MG63 (cell line): ENCODE measurements at places on chromosomes 2 and 18.

- DNase-seq: no peak
Measured at GRCh38 chr2:179532863-179533278, 268.2 kb upstream of the SESTD1 start.

- DNase-seq: no peak
Measured at GRCh38 chr2:30436859-30437435, 10.1 kb upstream of the LCLAT1 start.

GRCh38 chr2:37394263-37394662 is 49.8 kb downstream of the QPCT start:
- DNase-seq: no peak

- DNase-seq: no peak
Measured at GRCh38 chr2:40556739-40557138, 104.8 kb upstream of the SLC8A1 start.

- no peak for DNase-seq
Measured at GRCh38 chr2:68134554-68134953, 23.1 kb upstream of the PNO1 start.

- DNase-seq: no peak
Measured at GRCh38 chr2:238582159-238582558, 155.4 kb downstream of the ASB1 start.

- no peak for DNase-seq
Measured at GRCh38 chr18:63267975-63268721, 51.4 kb downstream of the BCL2 start.

DNA sequence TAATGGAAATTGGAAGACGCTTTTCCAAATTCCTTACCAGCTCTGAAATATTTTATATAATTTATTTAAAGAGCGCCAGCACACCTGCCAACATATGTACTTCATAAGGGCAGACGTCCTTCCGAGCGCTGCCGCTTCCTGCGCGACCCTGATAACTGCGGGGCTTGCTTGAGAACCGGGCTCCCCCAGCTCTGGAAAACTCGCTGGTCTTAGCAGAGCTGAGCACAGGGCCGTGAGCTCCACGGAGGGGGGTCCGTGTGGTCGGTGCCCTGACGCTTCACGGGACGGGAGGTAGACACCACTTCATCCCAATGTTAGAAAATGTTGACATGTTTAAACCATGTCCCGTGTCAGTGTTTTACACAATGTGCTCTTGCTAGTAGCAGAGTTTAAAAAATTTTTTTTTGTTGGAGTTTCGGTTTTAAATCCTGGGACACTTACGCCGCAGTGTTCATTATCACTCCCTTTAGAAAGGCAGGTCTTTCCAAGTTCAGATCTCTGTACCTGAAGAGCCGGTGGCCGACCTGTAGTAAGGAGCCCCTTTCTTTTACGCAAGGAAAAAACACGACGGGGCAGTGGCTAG is 1.6 kb downstream of the NFATC1 start:
- no peak for DNase-seq

DNA sequence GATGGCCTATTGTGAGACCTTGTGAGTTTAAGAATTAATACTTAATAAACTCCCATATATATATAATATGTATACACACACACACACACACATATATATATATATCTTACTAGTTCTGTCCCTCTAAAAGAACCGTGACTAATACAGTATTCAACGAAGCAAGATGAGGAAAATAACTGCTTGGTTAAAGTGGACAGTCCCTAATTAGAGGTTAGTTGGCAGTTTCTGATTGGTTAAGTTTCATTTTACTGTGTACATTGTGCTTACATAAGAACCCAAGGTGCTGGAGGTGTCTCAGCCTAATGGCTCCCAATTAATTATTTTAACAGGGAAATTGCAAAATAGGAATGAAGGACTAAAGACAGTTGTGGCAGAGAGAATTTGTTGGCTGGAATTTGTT is 132.1 kb downstream of the STRN start:
- DNase-seq: no peak

DNA sequence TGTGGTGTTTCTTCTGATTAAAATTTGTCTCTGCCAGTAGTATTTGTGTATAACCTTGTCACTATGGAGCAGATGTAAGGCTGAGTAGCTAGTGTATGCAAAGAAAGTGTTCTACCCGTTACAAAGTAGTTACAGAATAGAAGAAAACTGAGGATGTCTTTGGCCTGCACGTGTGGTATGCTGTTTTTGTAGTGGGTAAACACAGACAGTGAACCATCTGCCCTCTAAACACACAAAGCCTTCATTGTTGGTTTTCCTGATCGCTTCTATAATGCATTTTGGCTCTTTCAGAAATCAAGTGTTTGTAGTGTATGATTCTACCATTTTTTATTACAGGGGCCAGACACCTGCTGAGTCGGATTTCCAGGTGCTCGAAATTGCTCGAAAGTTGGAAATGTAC is 61.5 kb downstream of the FARP2 start:
- DNase-seq: no peak

DNA sequence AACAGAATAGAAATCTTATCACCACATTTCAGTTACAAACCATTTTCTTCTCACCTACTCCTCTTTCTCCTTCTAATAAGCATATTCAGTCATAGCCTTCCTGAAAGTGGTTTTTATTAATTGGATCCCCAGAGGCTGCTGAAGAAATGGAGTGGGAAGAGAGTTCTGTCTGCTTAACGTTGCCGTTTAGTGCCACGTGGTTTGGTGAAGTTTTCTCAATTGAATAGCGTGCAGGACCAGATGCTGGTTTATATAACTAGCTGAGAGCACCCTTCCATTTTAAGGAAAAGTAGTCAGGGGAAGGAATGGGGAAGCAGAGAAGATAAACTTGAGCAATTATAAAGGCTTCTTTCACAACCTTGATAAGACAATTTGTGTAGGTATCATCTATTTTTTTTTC is 318.7 kb downstream of the PTH2R start:
- DNase-seq: no peak

DNA sequence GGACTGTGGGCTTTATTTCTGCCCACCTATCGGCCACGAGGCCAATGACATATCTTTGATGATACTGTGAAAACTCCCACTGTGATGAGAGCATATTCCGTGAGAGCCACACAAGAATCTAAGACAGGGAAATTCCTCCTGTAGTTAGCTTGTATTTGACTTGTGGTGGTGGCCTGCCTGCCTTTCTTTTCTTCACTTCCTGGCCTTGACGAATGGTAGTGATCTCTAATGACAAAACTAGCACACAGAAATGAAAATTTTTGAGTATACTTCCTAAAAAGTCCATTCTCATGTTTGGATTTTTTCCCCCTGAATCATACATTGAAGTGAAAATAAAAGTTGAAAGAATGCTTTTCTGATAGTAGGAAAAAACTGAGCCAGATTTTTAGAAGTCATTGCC is 94.4 kb downstream of the MGAT5 start:
- no peak for DNase-seq

DNA sequence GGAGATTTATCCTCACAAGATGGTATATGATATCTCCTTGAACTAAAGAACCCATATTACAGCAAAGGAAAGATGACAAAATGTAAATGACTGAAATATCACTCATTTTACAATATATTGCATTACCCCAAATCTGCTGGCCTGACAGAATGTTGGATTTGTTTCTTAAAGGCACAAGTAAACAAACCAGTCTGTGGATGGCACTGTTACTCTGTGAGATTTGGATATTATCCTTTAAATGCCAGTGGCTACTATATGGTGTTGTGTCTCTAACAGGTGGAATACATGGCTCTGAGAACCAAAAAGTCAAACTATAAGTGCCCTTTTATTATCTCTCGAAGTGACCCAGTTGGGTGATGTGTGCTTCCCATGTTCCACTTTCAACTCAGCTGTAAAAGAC is 125.7 kb downstream of the PDE1A start:
- DNase-seq: no peak

- DNase-seq: no peak
Measured at GRCh38 chr18:50393802-50394201, 19.0 kb downstream of the SKA1 start.

DNA sequence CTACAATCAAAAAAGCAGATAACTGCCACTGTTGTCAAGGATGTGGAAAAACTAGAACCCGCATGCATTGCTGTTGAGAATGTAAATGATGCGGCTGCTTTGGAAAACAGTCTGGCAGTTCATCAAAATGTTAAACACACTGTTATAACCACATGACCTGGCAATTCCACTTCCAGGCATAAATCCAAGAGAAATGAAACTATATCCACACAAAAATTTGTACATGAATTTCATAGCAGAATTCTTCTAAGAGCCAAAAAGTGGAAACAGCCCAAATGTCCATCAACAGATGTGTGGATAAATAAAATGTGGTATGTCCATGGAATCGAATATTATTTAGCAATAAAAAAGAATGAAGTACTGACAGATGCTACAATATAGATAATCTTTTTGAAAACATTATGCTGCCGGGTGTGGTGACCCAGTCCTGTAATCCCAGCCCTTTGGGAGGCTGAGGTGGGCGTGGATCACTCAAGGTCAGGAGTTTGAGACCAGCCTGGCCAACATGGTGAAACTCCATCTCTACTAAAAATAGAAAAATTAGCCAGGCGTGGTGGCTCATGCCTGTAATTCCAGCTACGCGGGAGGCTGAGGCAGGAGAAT is 32.0 kb downstream of the ERCC3 start:
- no peak for DNase-seq

- DNase-seq: no peak
Measured at GRCh38 chr2:148103946-148104345, 83.1 kb downstream of the MBD5 start.

DNA sequence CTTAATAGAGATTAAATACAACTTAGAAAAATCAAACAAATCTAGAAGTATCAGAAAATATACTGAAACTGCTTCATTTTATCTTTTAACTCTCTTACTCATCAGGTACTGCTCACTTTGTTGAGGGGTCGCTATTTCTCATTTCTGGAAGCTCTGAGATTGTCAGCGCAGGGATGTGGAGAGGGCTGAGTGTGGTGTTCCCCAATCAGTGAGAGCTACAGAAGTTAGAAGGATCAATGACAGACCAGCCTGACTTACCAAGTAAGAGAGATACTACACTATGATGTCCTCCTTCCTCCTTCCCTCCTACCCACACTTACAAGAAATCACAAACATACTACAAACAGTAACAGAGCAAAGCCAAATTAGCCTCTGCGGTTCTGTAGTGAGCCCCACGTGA is 8.1 kb downstream of the GCFC2 start:
- no peak for DNase-seq

- no peak for DNase-seq
Measured at GRCh38 chr18:76410660-76411417, 84.2 kb downstream of the ZNF516 start.

DNA sequence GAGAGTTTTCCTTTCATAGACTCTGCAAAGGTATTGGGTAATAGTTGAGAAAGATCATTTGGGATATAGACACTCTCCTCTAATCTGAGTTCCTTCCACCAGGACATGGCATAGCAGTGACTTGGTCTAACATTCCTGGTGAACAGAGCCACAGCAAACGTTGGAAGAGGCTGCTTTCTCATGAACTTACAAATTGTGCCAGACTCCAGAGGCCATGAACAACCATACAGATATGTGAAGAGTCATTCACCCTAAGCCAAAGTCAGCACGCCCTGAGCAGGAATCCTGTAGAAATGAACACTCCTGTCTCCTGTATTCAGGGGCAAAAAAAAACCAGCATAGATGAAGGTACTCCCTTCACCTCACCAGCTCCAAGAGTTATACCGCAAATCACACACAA is 152.8 kb downstream of the TMEM18 start:
- peak; percentile 67 for DNase-seq

- no peak for DNase-seq
Measured at GRCh38 chr2:176733698-176734430, 464.6 kb downstream of the MTX2 start.

DNA sequence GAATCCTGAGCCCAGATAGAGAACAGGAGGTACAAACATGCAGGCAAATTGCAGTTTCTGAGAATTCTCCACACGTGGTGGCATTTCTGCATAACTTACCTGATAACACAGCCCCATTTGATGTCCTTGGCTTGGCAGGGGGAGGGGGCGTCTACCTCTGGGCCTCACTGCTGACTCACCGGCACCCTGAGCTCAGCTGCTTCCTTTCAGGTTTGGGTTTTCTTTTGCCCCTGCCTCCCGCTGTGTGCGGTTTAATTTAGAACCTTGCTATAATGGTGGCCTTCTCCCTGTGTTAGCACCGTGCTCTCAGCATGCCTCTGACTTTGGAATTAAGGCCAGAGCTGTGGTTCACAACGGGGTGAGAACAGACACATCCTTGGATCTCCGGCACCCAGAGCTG is 4.4 kb downstream of the CTIF start:
- no peak for DNase-seq

DNA sequence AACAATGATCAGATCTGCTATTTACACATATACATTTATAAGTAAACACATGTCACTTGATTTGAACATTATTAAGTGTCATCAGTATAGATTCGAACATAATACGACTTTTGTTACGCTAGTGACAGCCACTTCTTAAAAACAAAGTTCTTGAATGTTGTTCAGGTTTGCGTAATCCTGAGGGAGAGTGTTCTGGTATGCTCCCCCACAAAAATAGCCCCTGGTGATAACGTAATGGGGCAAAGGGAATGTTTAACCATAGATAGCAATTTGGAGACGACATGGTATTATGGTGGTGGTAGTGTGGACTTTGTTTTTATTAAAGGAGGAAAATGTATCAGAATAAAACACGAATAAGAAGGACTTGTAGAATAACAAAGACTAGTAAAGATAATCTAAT is 90.6 kb downstream of the PLEKHM3 start:
- DNase-seq: no peak

DNA sequence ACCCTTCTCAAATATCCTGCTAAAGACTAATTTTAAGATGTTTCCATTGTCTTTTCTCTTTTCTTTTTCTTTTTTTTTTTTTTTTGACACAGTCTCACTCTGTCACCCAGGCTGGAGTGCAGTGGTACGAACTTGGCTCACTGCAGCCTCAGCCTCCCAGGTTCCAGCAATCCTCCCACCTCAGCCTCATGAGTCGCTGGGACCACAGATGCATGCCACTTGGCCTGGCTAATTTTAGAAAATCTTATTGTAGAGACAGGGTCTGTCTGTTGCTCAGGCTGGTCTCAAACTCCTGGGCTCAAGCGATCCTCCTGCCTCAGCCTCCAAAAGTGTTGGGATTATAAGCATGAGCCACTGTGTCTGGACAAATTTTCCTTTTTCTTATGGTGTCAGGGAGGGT is 167.5 kb downstream of the MCFD2 start:
- peak; percentile 35 for DNase-seq

- DNase-seq: no peak
Measured at GRCh38 chr2:239171643-239172042, 229.2 kb downstream of the HDAC4 start.

GRCh38 chr18:35137632-35138031 is 96.4 kb downstream of the MAPRE2 start:
- DNase-seq: no peak

- no peak for DNase-seq
Measured at GRCh38 chr2:44596537-44597320, 235.0 kb downstream of the CAMKMT start.
